ENCODE measurements at places on chromosomes 13 and 19.

DNA sequence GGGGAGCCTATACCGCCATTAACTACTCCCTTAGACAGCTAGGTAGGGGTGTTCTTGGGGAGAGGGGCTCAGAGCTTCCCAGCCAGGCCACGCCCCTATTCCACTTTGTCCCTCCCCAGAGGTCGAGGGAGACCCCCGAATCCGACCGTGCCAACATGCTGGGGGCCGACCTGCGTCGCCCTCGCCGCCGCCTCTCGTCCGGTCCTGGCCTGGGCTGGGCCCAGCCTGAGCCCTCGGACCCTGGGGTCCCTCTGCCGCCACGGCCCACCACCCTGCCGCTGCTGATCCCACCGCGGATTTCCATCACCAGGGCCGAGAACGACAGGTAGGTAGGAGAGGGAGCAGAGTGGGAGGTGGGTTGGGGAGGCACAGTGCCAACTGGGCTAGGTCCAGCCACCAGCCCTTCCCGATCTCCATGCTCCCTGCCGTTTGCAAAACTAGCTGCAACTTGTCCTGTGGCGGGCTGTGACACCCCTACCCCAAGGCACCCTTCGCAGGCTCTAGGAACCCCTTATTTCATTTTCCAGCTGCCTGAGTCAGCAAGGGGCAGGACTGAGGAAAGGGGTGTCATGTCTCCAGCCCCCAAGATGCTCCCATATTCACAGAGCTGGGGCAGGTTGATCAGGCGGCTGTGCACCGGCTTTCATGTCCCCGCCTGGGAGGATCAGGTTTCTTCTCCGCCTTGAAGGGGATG is 2.6 kb upstream of the PDE4A start:
- peaks cover 19% of the 10 kb centered on the region for H3K4me1 ChIP-seq
- H3K36me3 ChIP-seq, result no peaks in the 10 kb centered on the region
- H3K4me3 ChIP-seq, result peak overlapping the region; percentile 78
- no peak overlapping the region for H3K27ac ChIP-seq

GRCh38 chr13:113429608-113429985 is 23.7 kb downstream of the ADPRHL1 start:
- H3K36me3 ChIP-seq, result no peaks in the 10 kb centered on the region
- no peak for DNase-seq
- no peaks in the 10 kb centered on the region for H3K27me3 ChIP-seq
- no peak overlapping the region for H3K4me3 ChIP-seq

DNA sequence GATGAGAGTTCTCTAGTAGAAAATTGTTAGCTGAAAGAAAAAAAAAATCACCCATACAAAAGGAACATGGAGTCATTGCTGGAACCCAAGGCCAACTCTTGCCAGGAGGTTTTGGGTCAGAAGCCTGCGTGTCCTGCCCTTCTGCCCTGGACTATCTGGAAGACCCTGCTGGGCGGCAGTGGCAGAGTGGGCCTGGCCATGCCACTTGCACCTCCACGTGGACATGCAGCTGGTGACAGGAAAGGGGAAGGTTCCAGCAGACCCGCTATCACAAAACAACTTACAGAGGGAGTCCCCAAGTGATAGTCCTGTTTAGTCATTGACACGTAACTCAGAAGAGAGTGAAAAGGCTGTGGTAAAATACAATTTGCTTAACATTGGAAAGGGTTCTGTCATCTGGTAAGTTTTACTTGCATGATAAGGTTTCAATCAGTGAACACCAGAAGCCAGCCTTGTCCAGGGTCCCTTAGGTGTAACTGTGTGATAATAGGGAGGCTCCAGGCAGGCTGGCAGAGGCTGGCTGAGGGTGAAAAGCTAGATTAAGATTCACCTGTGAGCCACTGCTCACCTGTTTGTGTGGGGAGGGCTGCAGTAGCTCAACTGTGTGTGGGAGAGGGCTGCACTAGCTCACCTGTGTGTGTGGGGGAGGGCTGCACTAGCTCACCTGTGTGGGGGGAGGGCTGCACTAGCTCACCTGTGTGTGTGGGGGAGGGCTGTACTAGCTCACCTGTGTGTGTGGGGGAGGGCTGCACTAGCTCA is 47.8 kb downstream of the COL4A2 start:
- H3K36me3 ChIP-seq, result peaks cover 7% of the 10 kb centered on the region

GRCh38 chr19:49567861-49568441 is 12.4 kb downstream of the NOSIP start:
- no peak for DNase-seq
- no peak overlapping the region for H3K4me3 ChIP-seq
- no peaks in the 10 kb centered on the region for H3K27me3 ChIP-seq
- H3K36me3 ChIP-seq, result no peaks in the 10 kb centered on the region
- peak overlapping the region; percentile 39 for H3K27ac ChIP-seq

GRCh38 chr19:19059018-19059836 is 4.6 kb upstream of the SLC25A42 start:
- no peak for DNase-seq
- peaks cover 3% of the 10 kb centered on the region for H3K36me3 ChIP-seq
- no peaks in the 10 kb centered on the region for H3K4me1 ChIP-seq
- no peak overlapping the region for H3K4me3 ChIP-seq

- peaks cover 16% of the 10 kb centered on the region for H3K4me1 ChIP-seq
- H3K4me3 ChIP-seq, result no peak overlapping the region
- no peak overlapping the region for H3K27ac ChIP-seq
Observed at GRCh38 chr13:71632721-71633120, 234.3 kb downstream of the DACH1 start.

GRCh38 chr13:29508130-29508875 is 87.2 kb downstream of the SLC7A1 start:
- H3K27ac ChIP-seq, result no peak overlapping the region
- no peaks in the 10 kb centered on the region for H3K27me3 ChIP-seq
- no peaks in the 10 kb centered on the region for H3K36me3 ChIP-seq
- peak; percentile 89 for DNase-seq

GRCh38 chr19:28234637-28235036 is 978.3 kb downstream of the UQCRFS1 start:
- no peaks in the 10 kb centered on the region for H3K36me3 ChIP-seq
- no peaks in the 10 kb centered on the region for H3K27me3 ChIP-seq
- no peak overlapping the region for H3K27ac ChIP-seq
- DNase-seq, result peak; percentile 24

GRCh38 chr19:49200238-49200862 is 42.8 kb downstream of the TRPM4 start:
- H3K27me3 ChIP-seq, result no peaks in the 10 kb centered on the region
- DNase-seq, result peak; percentile 65
- no peak overlapping the region for H3K4me3 ChIP-seq
- no peak overlapping the region for H3K27ac ChIP-seq

GRCh38 chr13:113862191-113862930 is 1.5 kb downstream of the GAS6 start:
- peaks cover 37% of the 10 kb centered on the region for H3K4me1 ChIP-seq
- H3K27ac ChIP-seq, result no peak overlapping the region
- no peak for DNase-seq
- peak overlapping the region; percentile 73 for H3K4me3 ChIP-seq
- peaks cover 33% of the 10 kb centered on the region for H3K27me3 ChIP-seq

DNA sequence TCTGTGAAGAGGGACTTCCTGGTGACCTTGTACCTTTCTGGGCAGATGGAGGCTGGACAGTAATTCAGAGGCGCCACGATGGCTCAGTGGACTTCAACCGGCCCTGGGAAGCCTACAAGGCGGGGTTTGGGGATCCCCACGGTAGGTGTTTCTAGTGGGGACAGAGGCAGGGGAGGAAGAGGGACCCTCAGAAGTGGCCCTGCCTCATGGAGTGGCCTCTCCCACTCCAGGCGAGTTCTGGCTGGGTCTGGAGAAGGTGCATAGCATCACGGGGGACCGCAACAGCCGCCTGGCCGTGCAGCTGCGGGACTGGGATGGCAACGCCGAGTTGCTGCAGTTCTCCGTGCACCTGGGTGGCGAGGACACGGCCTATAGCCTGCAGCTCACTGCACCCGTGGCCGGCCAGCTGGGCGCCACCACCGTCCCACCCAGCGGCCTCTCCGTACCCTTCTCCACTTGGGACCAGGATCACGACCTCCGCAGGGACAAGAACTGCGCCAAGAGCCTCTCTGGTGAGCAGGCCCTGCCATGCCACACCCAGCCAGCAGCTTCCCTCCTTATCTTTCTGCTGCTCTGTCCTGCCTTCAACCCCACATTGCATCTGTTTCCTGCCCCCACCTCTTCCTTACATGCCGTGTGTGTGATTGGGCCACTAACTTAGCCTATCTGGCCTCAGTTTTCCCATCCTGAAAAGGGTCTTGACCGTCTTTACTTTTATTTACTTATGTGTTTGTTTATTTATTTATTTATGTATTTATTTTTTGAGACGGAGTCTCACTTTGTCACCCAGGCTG is 7.3 kb downstream of the ANGPTL4 start:
- DNase-seq, result no peak
- H3K36me3 ChIP-seq, result no peaks in the 10 kb centered on the region
- H3K4me3 ChIP-seq, result no peak overlapping the region
- H3K27me3 ChIP-seq, result peaks cover 7% of the 10 kb centered on the region

DNA sequence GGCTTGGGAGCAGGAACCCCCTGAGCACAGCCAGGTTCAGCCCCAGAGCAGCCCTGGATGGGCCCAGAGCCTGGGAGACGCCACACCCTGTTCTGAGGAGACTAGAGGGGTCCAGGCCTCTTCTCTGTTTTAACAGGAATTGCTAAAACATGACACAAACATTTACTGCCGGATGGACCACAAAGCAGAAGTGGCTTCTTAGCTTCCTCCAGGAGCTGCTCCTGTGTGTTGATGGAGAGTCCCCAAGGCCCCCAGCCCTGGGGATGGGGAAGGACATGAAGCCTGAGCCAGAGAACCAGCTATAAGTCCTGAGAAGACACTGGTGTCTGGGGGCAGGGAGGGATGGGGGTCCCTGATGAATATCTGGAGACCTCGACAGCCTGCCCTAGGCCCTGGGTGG is 14.6 kb downstream of the CEACAM3 start:
- H3K36me3 ChIP-seq, result no peaks in the 10 kb centered on the region
- no peaks in the 10 kb centered on the region for H3K27me3 ChIP-seq
- no peaks in the 10 kb centered on the region for H3K4me1 ChIP-seq
- no peak overlapping the region for H3K4me3 ChIP-seq
- no peak overlapping the region for H3K27ac ChIP-seq
- no peak for DNase-seq

- no peak overlapping the region for H3K4me3 ChIP-seq
- no peaks in the 10 kb centered on the region for H3K4me1 ChIP-seq
- DNase-seq, result no peak
- H3K27me3 ChIP-seq, result no peaks in the 10 kb centered on the region
- H3K36me3 ChIP-seq, result peaks cover 7% of the 10 kb centered on the region
Observed at GRCh38 chr13:31278869-31279268, 79.1 kb downstream of the B3GLCT start.

GRCh38 chr13:110045919-110046318 is 259.5 kb upstream of the IRS2 start:
- H3K4me1 ChIP-seq, result peaks cover 6% of the 10 kb centered on the region
- H3K4me3 ChIP-seq, result no peak overlapping the region
- no peaks in the 10 kb centered on the region for H3K36me3 ChIP-seq

- no peaks in the 10 kb centered on the region for H3K27me3 ChIP-seq
- DNase-seq, result no peak
- H3K27ac ChIP-seq, result peak overlapping the region; percentile 42
- H3K4me3 ChIP-seq, result no peak overlapping the region
Observed at GRCh38 chr13:110475550-110476219, 85.8 kb downstream of the RAB20 start.

DNA sequence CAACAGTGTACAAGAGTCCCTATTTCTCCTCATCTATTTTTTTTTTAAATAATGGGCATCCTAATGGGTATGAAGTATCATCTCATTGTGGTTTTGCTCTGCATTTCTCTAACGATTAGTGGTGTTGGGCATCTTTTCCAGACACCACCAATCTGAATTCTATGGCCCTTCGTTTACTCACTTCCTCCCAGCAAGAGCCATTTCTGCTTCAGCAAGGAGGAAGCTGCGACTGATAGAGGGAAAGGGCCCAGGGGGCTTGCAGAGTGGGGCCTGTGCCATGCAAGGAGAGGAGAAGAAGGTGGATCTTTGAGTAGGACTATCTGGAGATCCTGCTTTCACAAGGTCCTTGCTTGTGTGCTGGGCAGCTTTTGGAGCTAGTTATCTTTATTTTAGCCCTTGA is 58.0 kb downstream of the USPL1 start:
- no peak overlapping the region for H3K4me3 ChIP-seq
- H3K4me1 ChIP-seq, result 0 out of 2 replicates have a peak, but pooled peaks cover 4% of the 10 kb centered on the region
- H3K36me3 ChIP-seq, result no peaks in the 10 kb centered on the region
- H3K27ac ChIP-seq, result no peak overlapping the region
- H3K27me3 ChIP-seq, result peaks cover 11% of the 10 kb centered on the region
- DNase-seq, result no peak

GRCh38 chr13:85381082-85381481 is 418.1 kb downstream of the SLITRK6 start:
- H3K4me1 ChIP-seq, result no peaks in the 10 kb centered on the region
- no peak overlapping the region for H3K4me3 ChIP-seq
- H3K27ac ChIP-seq, result no peak overlapping the region
- DNase-seq, result no peak
